ENCODE measurements at places on chromosomes 6 and 20.

DNA sequence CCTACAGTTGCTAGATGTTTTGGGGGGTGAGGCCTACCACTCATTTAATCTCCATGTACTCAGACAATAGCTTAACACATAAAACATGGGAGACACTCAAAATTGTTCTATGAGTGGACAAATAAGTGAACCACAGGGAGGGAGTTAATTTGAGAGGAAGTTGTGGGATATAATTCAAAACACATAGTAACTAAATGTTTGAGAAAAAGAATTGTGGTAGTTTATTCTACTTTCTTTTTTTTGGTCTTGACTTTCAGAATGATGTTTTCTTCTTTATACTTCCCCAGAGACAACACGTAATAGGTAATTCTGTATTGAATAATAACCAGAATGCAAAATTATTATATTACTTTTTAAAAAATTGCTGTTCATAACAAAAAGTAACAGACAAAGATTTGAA, 453.8 kb downstream of the RFPL4B start:
- no peak for DNase-seq

GRCh38 chr6:106098383-106099234, 12.5 kb downstream of the PRDM1 start:
- no peak for DNase-seq

- no peak for DNase-seq
Measured at GRCh38 chr20:61900011-61900944, 165.4 kb downstream of the TAF4 start.

DNA sequence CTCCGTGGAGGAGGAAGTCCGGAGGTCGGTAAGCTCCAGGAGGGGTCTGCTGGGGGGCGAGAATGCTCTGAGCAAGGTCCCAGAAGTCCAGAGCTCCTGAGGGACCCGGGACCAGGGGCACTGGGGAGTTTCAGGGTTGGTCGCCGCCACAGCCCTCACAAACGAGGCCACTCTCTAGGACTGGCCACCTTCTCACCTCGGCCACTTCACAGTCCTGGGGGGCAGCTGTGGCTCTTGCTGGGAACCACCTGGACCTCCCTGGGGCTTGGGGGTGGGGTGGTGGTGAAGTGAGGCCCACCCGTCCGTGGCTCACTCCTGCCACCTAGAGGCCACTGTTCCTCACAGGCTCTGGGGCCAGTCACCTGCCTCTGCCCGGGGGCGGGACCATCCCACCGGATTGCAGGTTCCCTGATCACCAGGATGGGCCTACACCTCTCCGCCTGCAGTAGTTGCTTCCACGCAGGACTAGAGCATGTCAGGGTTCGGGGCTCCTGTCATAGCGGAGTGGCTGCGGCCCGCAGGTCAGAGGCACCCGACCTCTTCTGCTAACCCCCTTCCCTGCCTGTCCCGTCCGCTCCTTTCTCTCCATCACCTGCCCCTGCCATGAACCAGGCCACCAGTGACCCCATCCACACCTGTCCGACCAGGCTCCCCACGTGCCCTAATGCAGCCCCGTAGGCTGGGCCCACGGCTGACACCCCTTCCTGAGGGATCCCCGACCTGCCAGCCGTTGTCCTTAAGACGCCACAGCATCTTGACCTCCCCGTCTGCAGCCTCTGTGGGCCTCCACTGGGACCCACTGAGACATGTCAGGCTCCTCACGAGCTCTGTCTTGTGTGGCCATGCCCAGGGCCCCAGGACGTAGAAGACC, 5.1 kb upstream of the TCEA2 start:
- DNase-seq = no peak

DNA sequence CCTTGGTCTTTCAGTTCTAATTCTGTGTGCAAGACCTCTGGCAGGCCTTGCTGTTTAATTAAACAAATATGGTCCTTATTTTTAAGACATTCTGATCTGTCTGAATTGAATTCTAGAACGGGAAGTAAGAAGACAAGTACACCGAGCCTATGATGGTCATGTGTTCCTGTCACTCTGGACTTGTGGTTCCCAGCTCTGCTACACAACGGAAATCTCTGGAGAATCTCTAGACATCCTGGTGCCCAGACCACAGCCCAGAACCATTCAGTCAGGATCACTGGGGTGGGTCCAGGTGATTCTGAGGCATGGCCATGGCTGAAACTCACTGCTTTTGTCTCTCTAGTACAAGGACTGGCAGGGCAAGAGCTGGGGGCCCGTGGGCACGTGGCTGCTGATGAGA, 15.9 kb upstream of the KCNK16 start:
- no peak for DNase-seq

GRCh38 chr6:16706911-16707783, 54.1 kb downstream of the ATXN1 start:
- DNase-seq = no peak

GRCh38 chr6:26086211-26086610, 1.0 kb upstream of the HFE start:
- DNase-seq = no peak

DNA sequence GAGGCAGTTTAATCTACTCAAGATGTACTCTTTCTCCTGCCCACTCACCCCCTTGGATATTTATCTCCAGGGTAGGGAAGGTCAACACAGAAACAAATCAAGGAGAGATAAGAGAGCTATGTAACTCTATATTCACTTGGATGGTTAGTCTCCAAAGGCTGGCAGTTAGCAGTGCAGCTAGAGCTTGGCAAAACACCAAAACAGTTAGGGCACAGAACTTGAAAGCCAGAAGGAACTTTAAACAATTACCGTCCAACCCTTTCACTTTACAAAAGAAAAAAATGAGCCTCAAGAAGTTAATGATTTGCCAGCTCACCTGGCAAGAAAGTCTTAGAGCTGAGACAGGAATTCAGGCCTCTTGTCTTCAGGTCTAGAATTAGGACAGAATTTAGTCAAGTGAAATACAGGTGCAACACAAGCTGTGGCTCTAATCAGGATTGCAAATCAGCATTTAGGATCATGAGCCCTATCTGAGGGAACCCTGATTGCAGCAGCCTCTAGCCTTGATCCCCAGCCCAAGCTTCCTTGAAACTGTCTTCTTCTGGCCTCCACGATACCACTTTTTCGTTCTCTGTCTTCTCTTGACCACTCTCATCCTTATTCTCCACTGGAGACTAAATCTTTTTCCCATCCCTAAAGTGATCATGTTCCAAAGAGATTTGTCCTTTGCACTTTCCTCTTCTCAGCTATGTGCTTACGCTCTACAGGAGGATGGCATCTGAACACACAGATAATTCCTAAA, 14.9 kb downstream of the NEDD9 start:
- no peak for DNase-seq

DNA sequence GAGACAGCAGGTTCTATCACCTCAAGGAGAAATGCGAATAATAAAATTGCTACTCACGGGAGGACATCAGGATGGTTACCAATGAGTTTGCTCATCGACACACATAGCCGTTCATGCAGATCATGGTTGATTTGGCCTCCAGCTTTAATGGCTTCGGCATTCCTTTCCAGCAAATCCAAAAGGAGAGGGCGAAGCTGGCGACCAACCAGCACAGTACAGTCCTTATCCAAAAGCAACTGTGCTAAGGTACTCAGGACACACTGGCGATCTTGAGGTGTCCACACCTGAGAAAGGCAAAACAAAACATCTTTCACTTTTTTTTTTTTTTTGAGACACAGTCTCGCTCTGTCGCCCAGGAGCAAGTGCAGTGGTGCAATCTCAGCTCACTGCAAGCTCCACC, 16.3 kb downstream of the MDN1 start:
- DNase-seq = no peak

DNA sequence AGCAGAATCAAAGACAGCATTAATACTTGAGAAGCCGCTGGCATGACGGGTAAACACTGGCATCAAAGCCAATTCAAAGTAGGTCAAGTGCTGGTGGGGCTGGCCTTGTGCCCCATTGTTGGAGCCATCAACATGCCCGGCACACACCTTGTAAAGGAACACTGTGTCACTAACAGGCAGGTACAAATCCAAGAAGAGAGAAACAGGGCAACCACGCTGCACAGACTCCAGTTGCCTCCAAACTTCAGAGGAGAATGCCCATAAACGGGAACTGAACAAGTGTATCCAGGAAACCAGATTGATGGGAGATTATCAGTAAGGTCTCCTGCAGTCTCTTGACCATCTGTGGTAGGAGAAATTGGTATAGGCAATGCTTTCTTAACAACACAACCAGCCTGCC, 127.0 kb upstream of the STXBP5 start:
- DNase-seq = no peak

GRCh38 chr6:19158586-19158985, 678.6 kb upstream of the ID4 start:
- no peak for DNase-seq

GRCh38 chr20:16397086-16397485, 176.2 kb downstream of the KIF16B start:
- no peak for DNase-seq

DNA sequence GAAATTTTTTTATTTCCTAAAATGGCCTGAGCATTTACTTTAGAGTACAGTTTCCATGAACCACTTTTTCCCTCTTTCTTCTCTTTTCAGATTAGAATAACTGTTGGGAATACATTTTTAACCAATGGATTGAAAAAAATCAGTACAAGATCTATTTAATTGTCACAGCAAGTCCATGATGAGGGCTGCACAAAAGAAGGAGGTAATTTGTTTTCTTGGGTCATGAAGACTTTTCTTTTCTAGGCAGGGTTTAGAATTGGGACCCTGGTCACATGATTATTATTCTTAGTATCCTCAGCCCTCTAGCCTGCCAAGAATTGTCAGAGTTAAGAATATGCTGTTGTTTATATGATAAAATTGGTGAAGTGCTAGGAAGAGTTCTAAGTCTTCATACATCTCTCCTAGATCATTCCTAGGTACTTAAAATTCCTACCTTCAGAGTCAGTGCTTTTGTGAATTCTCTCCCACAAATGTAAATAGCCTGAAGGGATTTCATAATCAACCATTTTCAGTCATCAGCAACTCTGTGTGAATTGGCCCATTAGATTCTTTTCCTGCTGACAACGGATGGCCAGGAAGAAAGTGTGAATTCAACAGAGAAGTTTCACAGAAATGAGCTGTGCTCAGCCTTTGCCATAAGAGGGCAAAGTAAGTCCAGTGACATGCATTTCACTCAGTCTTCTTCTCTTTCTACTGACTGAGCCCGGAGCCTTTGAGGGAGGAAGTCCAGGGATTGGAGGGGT, 32.4 kb upstream of the TPBG start:
- peak; percentile 13 for DNase-seq

DNA sequence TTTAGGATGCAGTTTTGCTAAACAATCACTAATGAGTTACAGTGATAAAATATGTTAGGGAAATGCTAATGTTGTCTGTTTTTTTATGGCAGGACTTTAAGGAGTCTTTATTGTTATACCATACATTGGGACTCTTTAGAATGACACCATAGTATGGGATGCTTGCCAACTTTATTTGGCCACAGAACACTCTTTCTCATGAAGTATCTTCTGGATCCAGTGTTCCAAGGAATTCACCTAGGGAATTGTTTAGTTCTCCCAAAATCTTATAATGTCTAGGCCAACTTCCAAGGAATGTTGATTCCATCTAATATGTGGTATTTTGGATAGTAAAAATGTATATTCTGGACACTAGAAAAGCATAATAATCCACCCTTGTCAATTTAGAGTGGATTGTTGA, 3.3 kb downstream of the RIN2 start:
- DNase-seq = no peak

- DNase-seq = no peak
Measured at GRCh38 chr20:17875106-17875980, 93.3 kb downstream of the SNX5 start.

GRCh38 chr20:19966840-19967239, 50.3 kb upstream of the NAA20 start:
- no peak for DNase-seq

GRCh38 chr6:166935353-166935752, 21.0 kb downstream of the RNASET2 start:
- DNase-seq = no peak

DNA sequence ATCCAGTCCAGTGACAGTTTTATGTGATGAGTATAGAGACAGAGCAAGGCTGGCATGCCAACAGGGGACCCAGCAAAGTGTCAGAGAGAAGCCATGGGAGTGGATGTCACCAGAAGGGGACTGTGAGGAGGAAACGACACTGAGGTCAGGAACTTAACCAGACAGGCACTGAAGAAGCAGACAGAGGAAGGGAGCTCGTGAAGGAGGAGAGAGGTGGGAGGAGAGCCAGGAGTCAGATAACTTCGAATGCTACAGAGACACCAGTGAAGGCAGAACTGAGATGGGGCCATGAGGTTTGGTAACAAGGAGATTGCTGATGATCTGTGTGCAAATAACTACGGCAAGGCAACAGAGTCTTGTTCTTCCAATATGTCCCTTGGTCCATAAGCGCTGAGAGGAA, 211.1 kb upstream of the FOXA2 start:
- no peak for DNase-seq

DNA sequence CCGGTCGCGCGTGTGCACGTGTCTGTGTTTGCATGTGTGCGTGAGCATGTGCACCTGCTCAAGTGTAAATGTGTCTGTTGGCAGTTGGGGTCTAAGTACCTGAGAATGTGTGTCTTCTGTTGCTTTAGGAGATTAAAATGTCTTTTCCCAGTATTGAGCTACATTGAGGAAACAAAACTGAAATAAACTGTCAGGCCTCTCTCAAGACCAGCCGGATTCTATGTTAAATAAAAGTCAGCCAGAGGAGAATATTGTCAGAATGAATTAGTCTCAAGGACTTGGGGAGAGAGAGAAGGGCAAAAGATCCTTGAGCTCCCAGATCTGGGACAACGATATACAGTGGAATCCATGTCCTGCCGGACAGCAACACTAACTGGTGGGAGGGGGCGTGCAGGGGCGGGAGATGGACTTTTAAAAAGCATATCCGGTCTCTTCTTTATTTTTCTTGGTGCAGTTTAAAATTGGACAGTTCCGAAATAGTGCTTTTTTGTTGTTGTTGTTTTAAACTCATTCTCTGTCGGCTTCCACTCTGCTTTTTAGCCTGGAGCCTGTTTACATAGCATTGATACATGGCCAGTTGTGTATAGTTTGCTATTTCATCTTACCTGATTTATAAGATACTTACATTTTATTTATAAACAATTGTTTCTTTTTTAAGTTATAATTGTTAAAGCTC, 3.3 kb upstream of the TBX18 start:
- DNase-seq = no peak

- DNase-seq = no peak
Measured at GRCh38 chr6:36229223-36229622, 32.7 kb downstream of the BRPF3 start.

- peak; percentile 27 for DNase-seq
Measured at GRCh38 chr20:4795394-4795793, 73.7 kb downstream of the PRND start.

Measured in amniotic stem cell (primary cell).